RPMI8226 (cell line): ENCODE measurements at places on chromosomes 6 and 20.

- no peak for DNase-seq
Measured at GRCh38 chr6:11311970-11312369, 79.5 kb upstream of the NEDD9 start.

GRCh38 chr6:98498144-98498775 is 336.1 kb upstream of the POU3F2 start:
- DNase-seq = no peak

GRCh38 chr6:11323666-11324452 is 91.4 kb upstream of the NEDD9 start:
- no peak for DNase-seq

DNA sequence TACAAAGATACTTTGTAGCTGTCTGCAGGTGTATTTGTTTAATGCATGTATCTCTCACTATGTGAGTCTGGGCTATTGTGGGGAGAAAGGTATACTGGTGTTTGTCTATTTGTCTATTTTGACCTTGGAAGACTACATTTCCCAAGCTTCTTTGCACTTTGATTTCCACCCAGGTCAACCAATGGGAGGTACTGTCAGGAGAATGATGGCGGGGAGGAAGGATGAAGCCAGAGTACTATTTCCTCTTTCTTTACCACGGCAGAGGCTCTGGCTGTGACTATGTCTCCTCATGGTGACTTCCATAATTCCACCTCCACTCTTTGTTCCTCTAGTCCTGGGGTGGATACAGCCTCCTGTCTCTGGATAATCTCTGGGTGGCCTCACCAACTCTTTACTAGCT is 23.1 kb downstream of the LBP start:
- peak; percentile 28 for DNase-seq

GRCh38 chr6:18323935-18324705 is 59.8 kb upstream of the DEK start:
- DNase-seq = peak; percentile 77

DNA sequence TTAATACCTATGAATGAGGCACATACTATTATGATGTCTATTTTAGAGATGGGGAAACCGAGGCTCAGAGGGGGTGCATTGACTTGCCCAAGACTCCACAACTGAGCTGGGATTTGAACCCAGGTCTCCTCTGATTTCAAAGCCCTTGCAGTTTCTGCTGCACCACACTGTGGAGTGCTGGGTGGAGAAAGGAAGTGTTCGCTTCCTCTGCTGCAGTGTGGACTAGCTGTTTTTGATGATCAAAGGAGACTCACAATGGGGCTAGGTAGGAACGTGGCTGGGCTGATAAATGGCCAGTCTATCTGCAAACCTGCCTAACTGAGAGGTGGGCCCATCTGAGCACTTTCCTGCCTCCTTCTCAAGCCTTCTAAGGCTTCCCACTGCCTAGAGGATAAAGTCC is 87.2 kb downstream of the CD40 start:
- no peak for DNase-seq

GRCh38 chr6:22028403-22029090 is 268.3 kb downstream of the PRL start:
- no peak for DNase-seq

DNA sequence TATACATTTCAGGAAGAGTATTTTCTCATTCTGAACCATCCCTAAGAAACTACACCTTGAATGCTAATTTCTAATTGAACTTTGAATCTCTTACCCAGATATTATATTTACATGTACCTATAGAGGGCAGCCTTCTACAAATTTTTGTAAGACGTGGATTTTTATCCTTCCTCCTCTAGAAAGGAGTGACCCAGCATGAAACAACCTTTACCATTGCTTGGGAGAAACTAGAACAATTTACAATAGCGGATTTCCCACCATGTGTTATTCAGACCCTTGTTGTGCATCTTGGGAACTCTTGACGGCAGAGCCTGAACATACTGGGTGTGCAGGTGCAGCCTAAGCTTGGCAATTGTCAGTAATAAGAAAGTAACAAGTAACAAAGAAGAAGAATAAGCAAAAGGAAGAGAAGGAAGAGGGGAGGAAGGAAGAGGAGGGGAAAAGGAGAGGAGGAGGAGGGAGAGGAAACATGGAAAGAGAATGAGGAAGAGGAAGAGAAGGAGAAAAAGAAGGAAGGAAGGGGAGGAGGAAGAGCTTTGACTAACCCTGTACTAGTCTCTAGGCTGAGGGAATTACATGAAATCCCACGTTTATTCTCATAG is 10.8 kb upstream of the TAAR1 start:
- DNase-seq = peak; percentile 20
